ENCODE measurements at places on chromosomes 7 and 10.

DNA sequence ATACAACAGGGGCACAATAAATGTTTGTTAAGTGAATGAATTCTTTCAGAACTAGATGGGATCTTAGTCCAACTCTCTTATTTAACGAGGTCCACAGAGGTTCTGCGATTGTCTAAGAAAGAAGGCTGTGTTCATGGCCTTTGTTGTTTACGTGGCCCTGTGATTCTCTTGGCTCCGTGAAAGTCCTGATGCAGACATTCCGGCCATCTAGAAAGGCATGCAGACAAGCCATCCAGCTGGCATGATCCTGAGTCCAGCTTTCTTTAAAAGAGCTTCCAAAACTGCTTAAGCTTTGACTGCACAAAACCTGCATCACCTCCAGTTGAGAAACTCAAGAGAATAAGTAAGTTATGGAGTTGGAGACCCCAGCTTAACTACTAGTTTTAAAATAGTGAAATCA, 26.0 kb downstream of the EGFR start:
- DNase-seq: no peak

- no peak for DNase-seq
These were observed 230.6 kb downstream of the REEP3 start for GRCh38 chr10:63751836-63752235.

GRCh38 chr10:89643812-89644690, 991 bp downstream of the PANK1 start:
- DNase-seq: no peak

GRCh38 chr7:150332852-150333635, 8.4 kb downstream of the RARRES2 start:
- DNase-seq: no peak

GRCh38 chr7:114857605-114858004, 64.3 kb upstream of the MDFIC start:
- DNase-seq: no peak

- DNase-seq: no peak
These were observed 52.0 kb upstream of the FIGNL1 start for GRCh38 chr7:50502001-50502684.

DNA sequence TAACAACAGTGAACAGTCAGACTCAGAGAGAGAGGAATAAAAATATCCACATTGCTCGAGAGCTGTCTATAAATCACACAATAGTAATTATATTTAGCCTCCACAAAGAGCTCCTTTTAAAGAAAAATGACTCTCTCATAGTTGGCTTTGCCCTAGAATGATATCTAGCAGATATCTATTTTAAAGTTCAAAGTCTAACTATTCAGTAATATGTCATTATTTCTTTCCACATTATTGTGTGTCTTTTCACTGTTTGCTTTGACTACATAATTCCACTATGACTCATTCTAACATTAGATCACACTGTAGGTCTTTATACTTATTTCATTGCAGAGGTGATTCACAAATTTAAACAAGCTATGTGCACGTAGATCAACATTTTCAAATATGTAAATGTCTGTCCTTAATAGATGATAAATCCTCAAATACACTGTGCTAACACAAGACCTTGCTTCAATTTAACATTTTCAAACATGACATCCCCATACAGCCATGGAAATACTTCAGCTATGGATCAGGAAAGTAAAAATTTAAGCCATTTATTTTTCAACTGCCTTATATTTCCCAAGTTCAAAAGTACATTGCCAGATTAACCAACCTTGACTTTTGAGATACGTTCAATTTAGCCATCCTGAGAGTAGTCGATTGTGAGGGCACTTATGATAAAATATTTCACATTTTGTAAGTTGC, 99.9 kb upstream of the AKR1E2 start:
- DNase-seq: no peak

DNA sequence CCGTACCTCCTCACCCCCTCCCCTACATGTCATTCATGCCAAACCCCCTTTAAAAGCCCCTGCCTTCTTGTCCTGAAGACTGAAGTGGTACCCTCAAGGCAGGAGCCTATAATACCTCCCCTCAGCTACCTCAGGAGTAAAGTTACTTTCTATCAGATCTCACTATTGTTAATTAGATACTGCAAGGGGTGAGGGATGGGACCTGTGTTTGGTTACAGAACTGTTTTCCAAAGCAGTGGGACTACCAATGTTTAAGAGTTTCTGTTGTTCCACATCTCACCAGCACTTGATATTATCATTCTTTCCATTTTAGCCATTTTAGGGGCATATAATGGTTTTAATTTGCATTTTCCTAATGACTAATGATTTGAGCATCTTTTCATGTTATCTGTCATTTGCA, 196.8 kb upstream of the LRRN3 start:
- no peak for DNase-seq

- no peak for DNase-seq
These were observed 38.1 kb downstream of the PTPN12 start for GRCh38 chr7:77575187-77575586.

DNA sequence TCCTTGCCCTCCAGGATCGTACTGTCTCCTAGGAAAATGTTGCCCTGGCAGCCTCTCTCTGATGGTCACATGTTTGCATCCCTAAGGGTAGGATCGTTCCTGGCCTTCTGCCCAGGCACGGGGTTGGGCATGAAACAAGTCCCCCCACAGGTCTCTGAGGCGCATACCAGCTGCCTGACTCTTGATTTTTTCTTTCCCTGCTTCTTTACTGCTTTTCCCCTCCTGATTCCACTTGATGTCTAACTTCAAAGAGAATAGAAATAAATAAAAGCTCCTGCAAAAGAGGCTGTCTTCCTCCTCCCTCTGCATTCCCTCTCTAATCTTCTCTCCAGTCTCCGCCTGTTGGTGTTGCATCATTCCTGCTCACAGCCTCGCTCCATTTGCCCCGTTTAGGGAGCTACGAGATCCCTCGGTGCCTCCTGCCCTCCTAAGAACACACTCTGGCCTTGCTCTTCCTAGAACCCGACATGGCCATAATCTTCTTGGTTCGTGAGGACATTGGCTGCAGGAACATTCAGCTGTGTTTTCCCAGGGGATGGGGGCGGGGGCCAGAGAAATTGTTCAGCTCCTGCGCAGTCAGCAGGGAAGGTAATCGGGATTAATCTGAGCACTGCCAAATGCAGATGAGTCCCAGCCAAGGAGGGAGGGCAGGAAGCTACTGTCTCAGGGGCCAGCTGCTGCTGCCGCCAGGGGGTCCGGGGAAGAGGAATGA, 26.0 kb downstream of the LEP start:
- DNase-seq: no peak

GRCh38 chr7:8433477-8434289, at the start of gene NXPH1:
Gene NXPH1 (plus strand): TSS chr7:8433609.
- no peak for DNase-seq

DNA sequence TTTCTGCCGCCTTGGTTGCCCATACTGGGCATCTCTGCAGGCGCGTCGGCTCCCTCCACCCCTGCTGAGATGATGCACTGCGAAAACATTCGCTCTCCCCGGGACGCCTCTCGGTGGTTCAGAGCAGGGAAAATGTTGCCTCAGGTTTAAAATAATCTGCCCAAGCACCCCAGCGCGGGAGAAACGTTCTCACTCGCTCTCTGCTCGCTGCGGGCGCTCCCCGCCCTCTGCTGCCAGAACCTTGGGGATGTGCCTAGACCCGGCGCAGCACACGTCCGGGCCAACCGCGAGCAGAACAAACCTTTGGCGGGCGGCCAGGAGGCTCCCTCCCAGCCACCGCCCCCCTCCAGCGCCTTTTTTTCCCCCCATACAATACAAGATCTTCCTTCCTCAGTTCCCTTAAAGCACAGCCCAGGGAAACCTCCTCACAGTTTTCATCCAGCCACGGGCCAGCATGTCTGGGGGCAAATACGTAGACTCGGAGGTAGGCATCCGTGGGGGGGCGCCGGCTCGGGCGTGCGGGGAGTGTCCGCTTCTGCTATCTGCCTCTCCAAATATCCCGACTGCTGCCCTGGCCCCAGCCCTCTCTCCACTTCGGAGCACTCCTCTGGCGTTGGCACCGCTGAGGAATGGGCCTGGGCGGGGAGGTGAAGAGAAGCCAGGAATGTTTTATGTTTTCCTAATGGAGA, at the start of gene CAV1:
CAV1 (plus strand) TSS at position 428 of the 689 bp plus-strand sequence; CDS start at position 455, 27 bp downstream.
- DNase-seq: no peak

Measured in cortex of kidney (tissue), 1 donor.